ENCODE measurements at places on chromosomes 1 and 21.

DNA sequence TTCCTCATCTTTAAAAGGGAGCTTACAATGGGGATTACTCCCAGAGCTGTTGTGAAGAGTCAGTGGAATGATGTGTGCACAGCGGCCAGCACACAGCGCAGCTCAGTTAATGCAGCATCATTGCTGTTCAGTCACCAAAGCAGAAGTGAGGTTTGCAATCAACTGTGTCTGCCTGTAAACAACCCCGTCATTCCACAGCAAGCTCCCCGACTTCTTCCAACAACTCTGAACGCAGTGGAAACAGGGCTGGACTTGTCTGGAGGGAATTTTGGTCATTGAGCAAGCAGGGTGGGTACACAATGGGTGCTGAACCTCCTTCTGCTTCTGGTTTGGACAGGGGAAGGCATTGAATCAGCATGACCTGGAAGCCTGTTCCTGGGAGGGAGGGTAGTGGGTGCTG is 347.4 kb downstream of the PTPRU start:
- no peak for DNase-seq

DNA sequence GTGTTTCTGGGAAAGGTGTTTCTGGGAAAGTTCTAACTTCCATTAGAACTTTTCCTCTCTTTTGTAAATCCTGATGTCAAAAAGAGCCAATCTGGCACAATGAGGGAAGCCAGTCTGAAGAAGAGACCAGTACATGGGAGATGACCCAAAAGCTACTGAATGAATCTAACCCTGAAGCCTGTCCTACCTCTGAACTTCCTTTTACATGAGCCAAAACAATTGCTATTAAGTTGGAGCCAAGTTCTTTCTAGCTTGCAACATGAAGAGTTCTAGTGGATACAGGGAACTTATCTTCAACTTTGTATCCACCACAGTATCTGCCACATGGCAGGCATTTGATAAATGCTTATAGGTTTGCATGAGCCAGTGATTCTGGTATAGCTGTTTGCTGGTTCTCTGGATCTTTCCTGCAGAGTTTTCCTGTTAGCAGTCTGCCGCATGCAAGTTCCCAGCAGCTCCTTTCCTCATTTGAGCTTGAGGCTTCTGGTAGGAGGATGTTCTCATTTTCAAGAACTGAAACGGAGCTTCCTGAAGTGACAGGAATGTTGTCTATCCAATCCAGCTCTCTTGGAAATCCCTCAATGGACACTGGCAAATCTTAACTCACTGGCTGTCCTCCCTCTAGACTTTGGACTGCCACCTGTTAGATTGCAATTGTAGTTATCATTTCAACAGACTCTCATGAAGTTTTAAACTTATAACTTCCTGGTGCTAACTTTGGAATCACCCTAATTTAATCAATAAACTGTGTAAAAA is 73.1 kb upstream of the LPGAT1 start:
- no peak for DNase-seq

GRCh38 chr1:154998818-154999570 is 3.6 kb upstream of the ZBTB7B start:
- peak; percentile 81 for DNase-seq

GRCh38 chr21:32777269-32777668 is 5.7 kb upstream of the PAXBP1 start:
- no peak for DNase-seq

DNA sequence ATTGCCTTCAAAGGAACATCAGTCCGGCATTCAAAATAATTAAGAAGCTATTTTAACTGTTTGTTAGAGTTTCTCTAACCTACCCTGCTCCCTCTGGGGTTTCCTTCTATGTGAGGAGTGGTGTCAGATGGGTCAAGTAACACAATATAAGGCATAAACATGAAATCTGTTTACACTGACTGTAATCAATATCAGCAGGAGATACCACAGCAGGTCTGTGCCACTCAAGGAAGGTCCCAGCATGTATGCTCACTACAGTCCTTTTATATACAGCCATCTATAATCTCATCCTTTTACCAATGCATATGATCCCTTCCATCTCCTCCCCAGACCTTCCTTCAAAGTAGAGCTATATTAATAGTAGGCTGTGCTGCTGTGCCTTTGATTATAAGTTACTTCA is 25.4 kb downstream of the EEIG2 start:
- DNase-seq, result no peak

DNA sequence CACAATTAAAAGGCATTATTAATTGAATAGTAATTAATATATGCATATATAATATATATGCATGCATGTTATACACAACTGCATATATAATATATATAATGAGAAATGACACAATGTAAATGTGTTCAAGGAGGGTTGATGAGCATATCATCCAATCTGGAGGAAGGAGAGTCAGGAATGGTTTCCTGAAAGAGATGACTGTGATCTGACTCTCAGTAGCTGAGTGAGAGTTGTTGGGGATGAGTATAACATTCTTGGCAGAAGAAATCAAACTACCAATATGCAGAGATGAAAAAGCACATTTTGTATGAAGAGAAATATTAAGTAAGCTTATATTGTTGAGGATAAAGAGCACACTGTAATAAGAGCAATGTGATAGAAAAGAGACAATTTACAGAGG is 37.3 kb downstream of the F13B start:
- DNase-seq, result no peak

- DNase-seq, result no peak
Measured at GRCh38 chr1:83055391-83056170, 943.4 kb downstream of the TTLL7 start.

- DNase-seq, result no peak
Measured at GRCh38 chr1:95415146-95415545, 181.1 kb downstream of the RWDD3 start.

DNA sequence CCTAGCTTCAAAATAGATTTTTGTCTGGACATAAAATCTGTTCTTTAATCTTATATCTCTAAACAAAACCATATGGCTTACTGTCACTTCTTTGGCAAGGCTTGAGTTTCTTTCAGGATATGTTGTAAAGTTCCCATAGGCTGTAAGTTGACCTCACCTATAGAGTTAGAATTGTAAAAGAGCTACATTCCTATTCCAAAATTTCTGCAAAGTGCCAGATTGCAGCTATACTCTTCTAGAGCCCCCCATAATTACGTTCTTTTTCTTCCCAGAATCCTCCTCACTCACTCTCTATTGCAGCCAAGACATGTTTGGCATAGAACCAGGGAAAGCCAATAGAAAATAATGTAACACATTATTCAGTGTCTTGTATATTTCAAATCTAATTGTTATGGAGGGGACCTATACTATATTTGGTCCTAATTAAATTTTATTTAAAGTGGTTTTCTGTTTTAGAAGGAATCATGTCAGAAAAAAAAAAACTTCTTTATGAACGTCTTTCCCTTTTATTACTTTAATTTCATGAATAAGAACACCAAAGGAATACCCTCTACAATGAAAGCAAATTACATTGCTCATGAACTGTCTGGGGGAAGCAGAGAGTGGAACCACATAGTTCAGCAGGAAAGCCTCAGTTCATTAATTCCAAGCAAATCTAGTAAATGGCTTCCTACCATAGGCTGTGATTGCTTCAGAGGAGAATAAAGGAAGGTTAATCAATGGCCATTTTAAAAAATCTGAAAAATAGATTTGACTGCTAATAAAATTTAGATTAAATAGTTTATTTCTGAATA is 22.3 kb downstream of the CTTNBP2NL start:
- DNase-seq, result no peak

DNA sequence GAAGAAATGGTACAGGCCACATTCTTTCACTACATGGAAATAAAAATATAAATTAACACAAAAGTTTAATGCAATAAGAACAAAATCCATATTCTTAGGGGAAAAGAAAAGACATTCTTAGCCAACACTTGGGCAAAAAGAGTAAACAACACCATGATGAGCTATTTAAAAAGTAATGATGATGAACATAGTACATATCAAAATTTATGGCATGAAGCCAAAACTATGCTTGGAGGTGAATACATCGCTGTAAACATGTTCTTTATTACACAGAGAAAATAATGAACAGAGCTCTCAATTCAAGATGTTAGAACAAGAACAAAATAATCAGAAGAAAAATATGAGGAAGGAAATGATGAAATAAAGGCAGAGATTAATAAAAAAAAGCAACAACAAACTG is 158.2 kb downstream of the ZSCAN20 start:
- no peak for DNase-seq

- no peak for DNase-seq
Measured at GRCh38 chr1:224433041-224433691, 1.4 kb downstream of the WDR26 start.

- no peak for DNase-seq
Measured at GRCh38 chr1:185360714-185361113, 43.7 kb upstream of the IVNS1ABP start.

DNA sequence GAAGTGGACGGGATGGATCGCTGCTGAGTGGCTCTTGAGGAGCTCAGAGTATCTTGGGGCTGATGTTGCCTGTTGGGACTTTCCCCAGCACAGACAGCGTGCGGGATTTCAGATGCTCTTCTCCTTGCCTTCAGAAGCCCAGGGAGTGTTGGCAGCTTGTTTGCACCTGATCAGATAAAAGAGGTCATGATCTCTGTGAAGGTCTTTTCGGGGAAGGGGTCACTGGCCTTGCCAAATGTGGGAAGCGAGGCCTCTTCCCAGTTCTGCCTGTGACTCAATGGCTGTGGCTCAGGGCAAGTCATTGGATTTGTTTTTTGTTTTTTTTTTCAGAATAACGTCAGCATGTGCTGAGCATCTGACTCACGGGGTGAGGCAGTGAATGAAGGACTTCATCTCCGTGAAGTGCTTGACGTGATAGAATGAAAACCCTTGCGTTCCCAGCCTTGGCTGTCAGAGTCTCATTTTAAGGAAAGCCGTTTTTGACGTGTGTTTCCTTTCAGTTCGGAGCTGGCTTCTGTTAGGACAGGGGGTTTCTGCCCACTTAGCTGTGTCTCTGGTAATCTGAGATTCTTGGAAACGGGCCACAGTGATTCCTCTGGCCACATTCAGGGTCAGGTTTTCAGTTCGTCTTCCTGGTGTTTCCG is 46.7 kb downstream of the GALNT2 start:
- DNase-seq, result no peak

- DNase-seq, result no peak
Measured at GRCh38 chr1:218407630-218408029, 62.5 kb downstream of the TGFB2 start.

DNA sequence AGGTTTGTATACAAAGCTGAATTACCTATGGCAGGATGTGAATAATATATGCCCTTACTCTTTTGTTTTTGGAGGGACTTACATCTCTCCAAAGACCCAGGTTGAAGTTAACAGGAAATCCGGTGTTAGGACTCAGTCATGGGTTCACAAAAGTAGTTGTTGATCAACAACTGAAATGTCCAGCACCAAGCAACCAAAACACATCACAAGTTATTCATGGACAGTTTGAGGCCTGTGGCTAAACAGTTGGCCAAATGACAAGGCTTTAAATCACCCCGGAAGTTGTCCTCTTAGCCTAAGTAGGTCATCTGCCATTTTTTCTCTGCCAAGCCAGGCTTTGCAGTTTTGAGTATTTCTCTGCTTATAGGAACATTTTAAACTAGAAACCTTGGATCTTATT is 89.9 kb downstream of the CD247 start:
- no peak for DNase-seq

DNA sequence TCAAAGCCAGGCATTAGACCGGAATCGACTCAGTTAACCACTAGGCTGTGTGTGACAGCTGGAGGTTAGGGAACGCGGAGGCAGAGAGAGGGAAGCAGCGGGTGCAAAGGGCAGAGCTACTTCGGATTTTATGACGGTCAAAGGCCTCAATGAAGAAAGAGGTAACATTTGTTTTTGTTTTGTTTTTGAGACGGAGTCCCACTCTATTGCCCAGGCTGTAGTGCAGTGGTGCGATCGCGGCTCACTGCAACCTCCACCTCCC is 276.8 kb upstream of the GREM2 start:
- DNase-seq, result no peak

- DNase-seq, result no peak
Measured at GRCh38 chr1:154749078-154749760, 120.9 kb downstream of the KCNN3 start.

DNA sequence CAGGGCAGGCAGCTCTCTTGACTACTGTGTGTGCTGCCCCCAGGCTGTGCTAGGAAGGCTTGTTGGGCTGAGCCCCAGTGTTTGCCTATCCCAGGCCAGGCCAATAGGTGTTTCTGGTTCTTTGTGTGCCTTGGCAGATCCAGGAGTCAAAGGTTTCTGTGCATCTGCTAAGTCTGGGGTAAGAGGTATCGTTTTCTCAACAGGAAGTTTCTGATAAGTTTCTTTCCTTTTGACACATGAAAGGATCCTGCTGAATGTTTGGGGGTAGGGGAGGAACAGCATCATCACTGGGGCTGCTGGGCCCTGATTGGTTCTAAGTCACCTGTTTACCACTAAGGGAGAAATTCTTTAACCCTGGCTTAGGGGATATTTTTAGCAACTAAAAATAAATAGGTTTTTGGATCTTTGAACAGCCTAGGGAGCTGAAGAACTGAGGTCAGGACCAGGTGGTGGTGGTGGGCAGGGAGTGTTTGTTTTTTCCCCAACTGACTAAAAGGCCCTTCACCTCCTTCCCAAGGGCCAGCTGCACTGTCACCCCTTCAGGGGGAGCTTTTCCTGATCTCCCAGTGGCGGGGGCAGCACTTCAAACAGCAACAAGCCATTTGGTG is 85.1 kb downstream of the KCNN3 start:
- DNase-seq, result no peak

GRCh38 chr1:169796274-169796810 is 1.6 kb upstream of the METTL18 start:
- no peak for DNase-seq

All from iPS-NIHi11 (cell line).